ENCODE measurements at places on chromosomes 7 and 10. TPM values are rescaled to one million over a fixed set of nuclear protein-coding genes. Genes with fewer than 3 reads are reported as not detected.

The GJC3 gene
- 1.5 TPM for polyA plus RNA-seq

The PDZD7 gene
- polyA plus RNA-seq: 1.9 TPM

The SVOPL gene
- polyA plus RNA-seq: 0.31 TPM

The GPR15LG gene
- polyA plus RNA-seq: 1.5 TPM

The GJD4 gene
- 0.17 TPM for polyA plus RNA-seq

The SMO gene
- 114 TPM for polyA plus RNA-seq

The LRRTM3 gene
- 5.7 TPM for polyA plus RNA-seq

The PTPRE gene
- 8.0 TPM for polyA plus RNA-seq

The ICA1 gene
- 24.5 TPM for polyA plus RNA-seq
